ENCODE measurements at places on chromosomes 7 and 10.

DNA sequence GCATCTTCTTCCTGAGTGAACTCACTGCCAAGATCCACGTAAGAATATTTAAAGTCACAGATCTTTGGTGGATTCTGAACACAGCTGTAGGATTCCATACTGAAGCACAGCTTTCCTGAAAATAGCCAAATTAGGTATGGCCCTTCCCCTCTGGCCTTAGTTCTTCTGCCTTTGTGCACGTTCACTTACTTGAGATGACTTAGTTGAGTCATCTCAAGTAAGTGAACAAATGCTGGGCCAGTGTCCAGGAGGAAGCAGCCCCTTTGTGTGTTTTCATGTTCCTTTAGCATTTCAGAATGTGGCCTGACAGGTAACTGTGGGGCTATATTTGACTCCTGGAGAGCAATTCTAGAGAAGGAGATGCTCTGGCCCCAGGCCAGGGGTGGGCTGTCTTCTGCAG is 51.5 kb downstream of the CCNY start:
- no peak for DNase-seq

GRCh38 chr7:158239290-158239981 is 348.2 kb downstream of the PTPRN2 start:
- peak; percentile 3 for DNase-seq

GRCh38 chr10:61902445-61903220 is 1.1 kb downstream of the ARID5B start:
- DNase-seq = peak; percentile 61

DNA sequence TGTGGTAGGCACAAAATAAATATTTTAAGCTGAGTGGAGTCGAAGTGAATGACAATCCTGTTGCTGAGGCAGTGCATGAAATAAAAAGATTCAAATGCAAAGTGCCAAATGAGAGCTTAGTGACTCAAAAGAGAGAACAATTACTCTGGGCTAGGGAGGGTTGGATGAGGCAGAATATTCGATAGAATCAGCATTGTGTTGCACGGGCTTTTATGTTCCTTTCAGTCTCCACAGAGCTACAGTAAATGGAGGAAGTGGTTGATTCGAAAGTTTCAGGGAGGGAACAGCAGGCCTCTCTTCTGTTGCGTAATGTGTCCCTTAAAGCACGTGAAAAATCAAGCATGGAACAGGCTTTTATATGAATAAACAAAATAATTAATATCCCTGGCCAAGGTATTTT is 599.3 kb upstream of the CELF2 start:
- peak; percentile 21 for DNase-seq

DNA sequence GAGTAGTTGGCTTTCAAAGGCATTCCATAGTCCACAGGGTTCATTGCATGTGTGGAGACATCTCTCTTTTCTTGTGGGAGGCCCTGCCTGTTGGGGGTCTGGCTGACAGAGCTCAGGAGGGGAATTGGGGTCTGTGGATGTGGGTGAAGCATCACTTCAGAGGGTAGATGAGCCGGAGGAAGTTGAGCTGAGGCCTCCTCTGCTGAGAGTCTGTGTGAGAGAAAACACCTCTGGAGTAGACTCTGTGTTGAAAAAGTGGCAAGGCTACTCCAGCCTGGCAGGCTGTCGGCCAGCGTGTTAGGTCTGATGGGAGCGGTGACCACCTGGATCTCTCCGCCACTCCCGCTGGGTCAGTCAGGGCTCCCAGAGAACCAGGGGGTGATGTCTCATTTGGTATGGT is 358.0 kb upstream of the MGMT start:
- DNase-seq = no peak

GRCh38 chr7:47465191-47465590 is 116.7 kb downstream of the TNS3 start:
- no peak for DNase-seq

GRCh38 chr10:128298587-128298986 is 172.4 kb upstream of the MKI67 start:
- no peak for DNase-seq

- DNase-seq = peak; percentile 25
Observed at GRCh38 chr10:87794285-87794684, 23.7 kb downstream of the ATAD1 start.

DNA sequence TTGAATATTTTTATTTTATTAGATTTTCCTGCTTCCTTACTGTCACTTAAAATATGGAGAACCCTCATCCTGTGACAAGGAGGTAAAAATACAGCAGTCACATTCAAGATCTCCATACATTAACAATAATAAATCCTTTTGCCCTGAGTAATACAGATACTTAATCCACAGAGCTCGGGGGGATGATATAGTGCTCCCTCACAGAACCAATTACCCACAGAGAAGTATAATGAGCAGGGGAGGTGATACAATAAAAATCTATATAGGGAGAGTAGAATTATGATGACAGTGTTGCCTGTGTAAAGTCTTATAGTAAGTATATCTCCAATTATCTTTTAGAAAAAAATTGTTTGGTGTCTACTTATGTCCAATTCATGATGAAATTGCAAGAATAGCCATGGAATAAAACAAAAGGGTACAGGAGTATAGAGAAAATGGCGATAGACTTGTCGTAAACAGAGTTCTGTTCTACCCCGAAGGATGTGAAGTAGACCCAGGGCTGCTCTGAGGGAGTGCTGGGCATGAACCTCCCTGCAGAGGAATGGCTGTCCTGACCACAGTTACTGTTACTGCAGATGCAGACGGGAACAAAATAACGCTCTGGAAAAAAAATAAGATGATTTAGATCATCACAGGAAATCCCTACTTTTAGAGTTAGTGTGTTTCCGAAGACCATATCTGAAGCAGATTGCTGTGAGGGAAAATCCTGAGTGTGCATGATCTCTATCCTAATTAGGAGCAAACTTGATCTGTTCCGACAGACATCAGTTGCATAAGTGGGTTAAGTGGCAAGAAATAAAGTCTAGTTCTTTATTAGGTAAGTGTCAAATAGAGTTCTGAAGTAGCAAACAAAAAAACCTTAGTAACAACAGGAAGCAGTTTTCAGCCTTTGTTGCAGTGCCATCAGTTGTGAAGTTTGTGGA is 123.7 kb downstream of the KAT6B start:
- no peak for DNase-seq

DNA sequence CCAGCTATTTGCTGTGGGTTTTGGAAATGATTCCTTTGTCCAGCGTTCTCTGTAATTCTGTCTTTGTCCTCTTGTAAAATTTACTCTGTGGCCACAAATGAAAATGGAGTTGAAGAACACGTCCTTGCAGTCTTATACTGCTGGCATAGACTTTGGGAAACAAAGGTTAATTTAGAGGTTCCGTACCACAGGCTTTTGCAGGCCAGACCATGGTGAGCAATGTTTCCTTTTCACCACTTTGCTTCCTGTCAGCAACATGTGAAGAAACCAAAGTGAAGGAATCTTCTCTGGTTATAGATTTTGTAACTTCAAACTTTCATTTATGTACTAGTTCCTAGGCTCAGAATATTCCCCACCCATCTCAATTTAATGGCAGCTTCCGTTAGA is 488.5 kb downstream of the MDFIC start:
- DNase-seq = no peak

- DNase-seq = no peak
Observed at GRCh38 chr10:131135716-131136115, 175.8 kb downstream of the TCERG1L start.

GRCh38 chr7:66075590-66076461 is at the start of gene ASL:
Gene ASL (plus strand): TSS chr7:66075819. CDS start chr7:66076082, 263 bp downstream.
- peak; percentile 100 for DNase-seq

All from GM20000 (cell line).